ENCODE measurements at places on chromosomes 1 and 21.

- no peak for DNase-seq
Measured at GRCh38 chr1:87598429-87598828, 269.7 kb downstream of the LMO4 start.

DNA sequence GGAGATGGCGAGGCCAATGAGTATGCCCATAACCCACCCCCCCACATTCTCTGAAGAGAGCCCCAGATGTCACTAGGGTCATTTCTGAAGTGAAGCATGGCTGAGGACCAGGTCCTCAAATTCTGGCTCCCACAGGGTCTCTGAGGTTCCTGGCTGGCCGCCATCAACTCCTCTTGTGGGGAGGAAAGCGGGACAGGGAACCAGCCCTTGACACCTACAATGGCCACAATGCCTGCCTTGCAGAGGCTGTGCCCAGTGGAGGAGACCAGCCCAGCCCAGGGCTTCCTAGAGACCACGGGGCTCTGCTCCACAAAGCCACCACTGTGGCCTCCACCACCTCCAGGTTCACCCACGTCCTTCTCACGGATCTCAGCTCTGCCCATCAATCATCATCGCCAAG, 120.1 kb upstream of the ARHGEF16 start:
- no peak for DNase-seq

DNA sequence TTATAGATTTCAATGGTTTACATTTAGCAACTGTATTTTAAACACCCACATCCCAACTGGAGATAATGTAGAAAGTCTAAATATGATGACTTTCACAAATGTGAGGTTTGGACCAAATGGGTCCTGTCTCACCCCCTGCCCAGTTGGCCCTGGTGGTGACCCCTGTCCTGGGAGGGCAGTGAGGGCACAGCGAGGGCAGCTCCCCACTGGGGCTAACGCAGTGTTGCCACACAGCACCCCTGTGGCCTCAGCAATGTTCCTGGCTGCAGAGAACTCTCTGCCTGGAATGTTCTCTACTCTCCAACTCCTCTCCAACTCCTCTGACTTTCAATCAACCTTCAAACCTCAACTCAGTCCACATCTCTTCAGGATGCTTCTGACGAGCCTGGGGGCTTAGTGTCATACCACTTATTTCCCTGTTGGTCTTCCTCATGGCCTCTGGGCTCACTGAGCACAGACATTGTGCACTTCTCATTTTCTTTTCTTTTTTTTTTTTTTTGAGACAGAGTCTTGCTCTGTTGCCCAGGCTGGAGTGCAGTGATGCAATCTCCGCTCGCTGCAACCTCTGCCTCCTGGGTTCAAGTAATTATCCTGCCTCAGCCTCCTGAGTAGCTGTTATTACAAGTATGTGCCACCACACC, 25.8 kb downstream of the KCNA10 start:
- DNase-seq, result no peak

GRCh38 chr1:180397175-180397574, 105.2 kb downstream of the ACBD6 start:
- DNase-seq, result no peak

GRCh38 chr1:231584921-231585320, 41.7 kb upstream of the DISC1 start:
- no peak for DNase-seq

DNA sequence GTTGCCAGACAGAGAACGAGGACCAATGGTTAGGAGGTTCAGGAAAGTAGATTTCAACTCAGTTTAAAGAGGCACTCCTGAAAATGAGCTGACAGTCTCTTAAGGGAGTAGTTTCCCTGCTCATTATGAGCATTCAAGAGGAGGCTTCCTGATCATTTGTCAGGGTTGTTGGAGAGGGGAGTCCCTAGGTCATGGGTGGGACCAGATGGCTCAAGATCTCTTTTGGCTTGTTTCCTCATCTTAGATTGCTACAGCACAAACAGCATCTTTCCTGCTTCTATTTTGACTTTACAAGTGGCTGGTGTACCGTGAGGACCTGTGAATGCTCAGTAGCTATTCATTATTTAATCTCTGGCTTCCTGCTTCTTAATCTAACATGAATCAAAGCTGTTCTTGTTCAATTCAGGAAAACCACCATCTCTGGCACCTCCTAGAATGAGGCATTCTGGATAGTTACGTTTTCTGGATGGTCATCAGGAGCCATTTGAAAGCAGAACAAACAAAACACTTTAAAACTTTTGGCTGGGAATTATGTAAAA, 47.6 kb downstream of the PEX14 start:
- DNase-seq, result no peak
